ENCODE measurements at places on chromosomes 5 and 9.

GRCh38 chr9:104553261-104553660 lies 15.7 kb upstream of the OR13C8 start:
- H3K27me3 ChIP-seq: no peaks in the 10 kb centered on the region
- no peaks in the 10 kb centered on the region for H3K4me1 ChIP-seq
- no peak overlapping the region for H3K4me3 ChIP-seq
- DNase-seq: no peak

GRCh38 chr5:179393078-179393477 lies 47.8 kb upstream of the ADAMTS2 start:
- no peaks in the 10 kb centered on the region for H3K27me3 ChIP-seq
- H3K27ac ChIP-seq: no peak overlapping the region
- no peaks in the 10 kb centered on the region for H3K36me3 ChIP-seq
- DNase-seq: no peak
- H3K4me1 ChIP-seq: no peaks in the 10 kb centered on the region
- no peak overlapping the region for H3K4me3 ChIP-seq

GRCh38 chr5:147075187-147075586 lies 159.6 kb upstream of the STK32A start:
- H3K36me3 ChIP-seq: no peaks in the 10 kb centered on the region
- no peak overlapping the region for H3K4me3 ChIP-seq
- no peaks in the 10 kb centered on the region for H3K4me1 ChIP-seq

DNA sequence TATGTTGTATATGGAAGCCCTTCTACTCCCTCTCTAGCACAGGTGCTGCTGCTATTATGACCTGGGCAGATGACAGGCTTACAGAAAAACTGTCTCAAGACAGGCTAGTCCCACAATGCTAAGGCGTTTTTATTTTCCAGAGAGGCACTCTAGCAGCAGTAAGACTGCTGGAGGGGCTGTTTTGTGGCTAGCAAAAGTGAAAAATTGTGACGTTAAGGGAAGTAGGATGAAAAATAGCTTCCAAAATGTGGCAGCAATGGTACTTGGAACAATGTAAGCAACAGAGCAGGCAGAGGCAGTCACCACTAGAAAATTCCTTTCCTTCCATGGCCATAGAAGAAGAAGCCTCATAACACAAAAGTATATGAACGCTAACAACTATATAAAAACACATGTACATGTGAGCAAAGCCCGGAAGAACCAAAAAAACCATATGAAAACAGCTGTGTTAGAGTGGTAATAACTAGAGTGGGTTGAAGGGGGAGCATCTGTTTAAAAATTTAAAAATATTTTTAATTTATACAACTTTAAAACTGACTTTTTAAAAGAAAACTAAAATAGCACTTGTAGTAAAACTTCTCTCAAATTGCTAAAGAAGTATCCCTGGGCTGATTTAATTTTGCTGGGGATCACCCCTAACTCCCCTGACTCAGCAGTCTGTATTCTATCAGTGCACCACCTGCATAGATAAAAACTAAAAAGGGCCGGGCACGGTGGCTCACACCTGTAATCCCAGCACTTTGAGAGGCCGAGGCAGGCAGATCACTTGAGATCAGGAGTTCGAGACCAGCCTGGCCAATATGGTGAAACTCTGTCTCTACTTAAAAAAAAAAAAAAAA lies 30.6 kb downstream of the CLINT1 start:
- H3K27ac ChIP-seq: 0 out of 2 replicates have a peak overlapping the region, but pooled peaks have one; percentile 29
- no peak for DNase-seq
- H3K4me1 ChIP-seq: no peaks in the 10 kb centered on the region
- H3K4me3 ChIP-seq: no peak overlapping the region

DNA sequence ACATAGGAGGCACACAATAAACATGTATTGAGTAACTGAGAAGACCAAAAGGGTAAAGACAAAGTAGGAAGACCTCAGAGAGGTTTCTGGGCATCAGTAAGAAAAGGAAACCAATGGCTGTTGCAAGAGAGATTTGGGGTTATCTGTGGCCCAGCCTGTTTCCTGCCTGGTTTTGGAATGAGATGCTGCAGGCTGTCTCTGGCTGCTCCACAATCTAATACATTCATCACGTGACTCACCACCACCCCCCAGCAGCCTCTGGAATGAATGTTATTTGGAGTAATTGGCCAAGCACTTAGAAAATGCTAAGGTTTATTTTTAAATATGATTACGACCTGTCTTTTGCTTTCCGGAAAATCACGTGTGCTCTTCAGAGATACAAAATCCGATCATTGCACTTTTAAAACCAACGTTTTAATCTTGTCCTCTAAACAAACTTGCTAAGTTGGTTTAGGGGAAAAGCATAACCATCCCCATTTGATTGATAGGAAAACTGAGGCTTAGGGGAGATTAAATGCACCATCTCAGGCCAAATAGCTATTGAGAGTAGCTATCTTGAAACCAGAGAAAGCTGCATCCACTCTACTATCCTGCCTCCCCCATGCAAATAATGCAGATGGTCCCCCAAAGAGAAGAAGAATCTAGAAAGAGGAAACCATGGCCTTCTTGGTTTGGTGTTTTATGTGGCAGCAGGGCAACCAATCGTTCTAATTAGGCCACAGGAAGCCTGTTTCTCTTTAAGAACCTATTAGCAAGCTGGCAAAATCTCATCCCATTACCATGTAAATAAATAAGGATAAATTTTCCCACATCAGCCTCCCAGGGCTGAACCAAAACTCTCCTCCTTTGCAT lies 151.8 kb upstream of the ADRA1B start:
- no peaks in the 10 kb centered on the region for H3K36me3 ChIP-seq
- peak; percentile 67 for DNase-seq
- H3K27me3 ChIP-seq: no peaks in the 10 kb centered on the region
- no peak overlapping the region for H3K4me3 ChIP-seq
- H3K4me1 ChIP-seq: peaks cover 17% of the 10 kb centered on the region

GRCh38 chr5:367358-368130 lies 46.0 kb downstream of the AHRR start:
- no peak for DNase-seq
- no peak overlapping the region for H3K27ac ChIP-seq
- no peaks in the 10 kb centered on the region for H3K27me3 ChIP-seq
- no peak overlapping the region for H3K4me3 ChIP-seq

GRCh38 chr5:40405230-40405629 lies 274.5 kb upstream of the PTGER4 start:
- H3K27me3 ChIP-seq: no peaks in the 10 kb centered on the region
- H3K27ac ChIP-seq: peak overlapping the region; percentile 77
- no peak for DNase-seq
- peaks cover 80% of the 10 kb centered on the region for H3K4me1 ChIP-seq
- no peak overlapping the region for H3K4me3 ChIP-seq
- H3K36me3 ChIP-seq: no peaks in the 10 kb centered on the region

DNA sequence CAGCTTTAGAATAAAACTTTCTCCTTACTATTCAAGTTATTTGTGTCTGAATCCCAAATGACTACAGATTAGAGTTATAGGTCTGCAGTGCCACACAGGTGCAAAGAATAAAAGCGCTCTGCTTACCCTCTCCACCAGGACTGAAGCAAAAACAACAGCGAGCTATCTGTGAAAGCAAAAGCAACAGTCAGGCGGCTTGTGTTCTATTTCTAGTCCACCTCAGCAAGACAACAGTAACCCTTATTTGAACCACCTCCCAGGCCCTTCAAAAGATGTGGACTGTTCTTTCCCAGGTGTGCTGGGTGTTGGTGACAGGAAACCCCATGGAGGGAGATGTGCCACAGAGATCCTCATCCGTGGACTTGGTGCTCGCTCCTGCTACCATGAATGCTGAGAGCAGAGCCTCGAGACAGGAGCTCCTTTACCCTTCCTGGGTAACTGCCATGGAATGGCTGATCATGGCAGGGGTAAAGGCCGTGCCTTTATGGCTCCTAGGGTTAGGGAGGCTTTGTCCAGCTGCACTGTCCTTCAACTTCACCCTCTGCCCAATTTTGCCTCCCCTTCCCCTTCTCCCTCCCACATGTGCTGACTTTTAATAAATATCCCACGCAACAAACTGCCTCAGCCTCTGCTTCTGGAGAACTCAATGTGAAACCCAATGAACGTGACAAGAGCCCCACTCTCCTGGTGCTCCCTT lies 108.6 kb downstream of the SERINC5 start:
- DNase-seq: no peak
- no peaks in the 10 kb centered on the region for H3K4me1 ChIP-seq
- H3K4me3 ChIP-seq: no peak overlapping the region
- no peaks in the 10 kb centered on the region for H3K27me3 ChIP-seq
- H3K27ac ChIP-seq: peak overlapping the region; percentile 43
- H3K36me3 ChIP-seq: peaks cover 84% of the 10 kb centered on the region

- H3K27ac ChIP-seq: no peak overlapping the region
- H3K27me3 ChIP-seq: no peaks in the 10 kb centered on the region
- H3K36me3 ChIP-seq: no peaks in the 10 kb centered on the region
- no peaks in the 10 kb centered on the region for H3K4me1 ChIP-seq
These were observed 532.4 kb downstream of the ANXA1 start for GRCh38 chr9:73683862-73684591.

DNA sequence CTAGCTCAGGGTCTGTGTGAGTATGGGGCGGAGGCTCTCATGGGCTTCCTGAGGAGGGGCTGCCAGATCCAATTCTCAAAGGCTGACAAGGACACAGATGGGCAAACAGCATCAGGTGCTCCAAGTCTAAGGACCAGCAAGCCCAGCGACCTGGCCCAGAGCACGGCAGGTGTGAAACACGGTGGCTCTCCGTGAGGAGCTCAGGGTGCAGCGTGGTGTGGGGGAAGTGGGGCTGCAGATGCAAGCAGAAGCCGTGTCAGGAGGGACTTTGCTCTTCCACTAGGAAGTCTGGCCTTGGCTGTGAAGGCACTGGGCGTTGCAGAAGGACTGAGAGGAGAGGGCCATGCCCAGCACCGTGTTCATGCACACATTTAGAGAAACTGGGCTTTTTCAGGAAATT lies 420.0 kb downstream of the GADD45G start:
- H3K36me3 ChIP-seq: no peaks in the 10 kb centered on the region
- peaks cover 3% of the 10 kb centered on the region for H3K27me3 ChIP-seq
- no peak overlapping the region for H3K4me3 ChIP-seq
- no peak overlapping the region for H3K27ac ChIP-seq
- H3K4me1 ChIP-seq: no peaks in the 10 kb centered on the region
- DNase-seq: no peak

DNA sequence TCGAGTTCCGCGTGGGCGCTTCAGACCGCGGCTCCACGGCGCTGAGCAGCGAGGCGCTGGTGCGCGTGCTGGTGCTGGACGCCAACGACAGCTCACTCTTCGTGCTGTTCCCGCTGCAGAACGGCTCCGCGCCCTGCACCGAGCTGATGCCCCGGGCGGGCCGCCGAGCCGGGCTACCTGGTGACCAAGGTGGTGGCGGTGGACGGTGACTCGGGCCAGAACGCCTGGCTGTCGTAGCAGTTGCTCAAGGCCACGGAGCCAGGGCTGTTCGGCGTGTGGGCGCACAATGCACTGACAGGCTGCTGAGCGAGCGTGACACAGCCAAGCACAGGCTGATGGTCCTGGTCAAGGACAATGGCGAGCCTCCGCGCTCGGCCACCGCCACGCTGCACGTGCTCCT lies 3.7 kb upstream of the PCDHB15 start:
- DNase-seq: no peak
- no peaks in the 10 kb centered on the region for H3K27me3 ChIP-seq
- H3K36me3 ChIP-seq: no peaks in the 10 kb centered on the region
- H3K27ac ChIP-seq: no peak overlapping the region
- no peak overlapping the region for H3K4me3 ChIP-seq

DNA sequence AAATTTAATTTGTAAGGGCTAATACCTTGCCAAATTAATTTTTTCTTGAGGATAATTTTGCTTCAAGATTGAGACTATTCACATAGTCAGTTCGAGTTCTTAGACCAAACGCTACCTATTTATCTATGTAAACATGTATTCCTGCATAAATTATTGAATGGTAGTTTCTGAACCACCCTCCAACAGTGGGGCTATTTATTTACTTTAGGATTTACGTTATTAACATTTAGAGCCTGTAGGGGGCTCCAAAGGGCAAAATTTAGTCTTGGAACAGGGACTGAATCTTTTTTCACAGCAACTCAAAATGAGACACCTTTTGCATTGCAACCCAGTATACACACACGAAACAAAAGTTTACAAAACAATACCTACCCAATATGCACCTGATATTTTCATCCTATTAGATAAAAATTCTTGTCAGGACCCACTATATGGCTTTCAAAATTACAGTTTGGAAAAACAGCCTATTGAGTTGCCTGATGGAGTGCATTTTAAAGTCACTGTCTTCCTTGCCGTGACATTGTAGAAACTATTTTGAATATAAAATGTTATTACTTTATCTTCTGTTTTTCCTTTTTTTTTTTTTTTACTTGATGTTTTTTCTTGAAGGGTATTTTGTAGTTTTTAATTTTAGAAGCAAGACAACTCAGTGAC lies 47.1 kb upstream of the POU4F3 start:
- peaks cover 8% of the 10 kb centered on the region for H3K36me3 ChIP-seq
- H3K27me3 ChIP-seq: no peaks in the 10 kb centered on the region
- no peak overlapping the region for H3K27ac ChIP-seq

DNA sequence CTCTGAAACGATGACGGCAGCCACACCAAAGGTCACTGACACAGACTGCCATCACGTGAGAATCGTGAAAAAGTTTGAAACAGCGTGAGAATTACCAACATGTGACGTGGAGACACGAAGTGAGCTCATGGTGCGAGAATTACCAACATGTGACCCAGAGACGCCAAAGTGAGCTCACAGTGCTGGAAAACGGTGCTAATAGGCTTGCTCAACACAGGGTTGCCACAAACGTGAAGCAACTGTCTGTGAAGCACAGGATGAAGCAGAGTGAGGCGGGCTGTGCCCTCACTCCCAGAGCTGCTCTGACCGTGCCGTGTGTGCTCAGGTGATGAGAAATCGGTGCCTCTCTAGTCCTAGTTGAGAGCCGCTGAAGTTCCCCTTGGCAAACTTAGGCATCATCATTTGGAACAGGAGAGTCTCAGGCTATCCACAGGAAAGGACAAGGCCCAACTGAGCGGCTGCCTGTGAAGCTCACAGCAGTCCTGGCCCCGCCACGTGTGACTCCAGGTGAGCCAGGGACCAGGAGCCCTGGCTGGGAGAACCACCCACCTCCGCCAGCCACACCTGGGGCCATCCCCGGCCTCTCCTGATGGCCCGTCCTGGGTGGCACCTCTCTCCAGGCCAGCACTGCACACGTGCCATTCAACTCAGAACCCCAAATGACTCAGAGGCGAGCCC lies 29.8 kb upstream of the SLC6A3 start:
- H3K27me3 ChIP-seq: no peaks in the 10 kb centered on the region
- H3K4me3 ChIP-seq: no peak overlapping the region
- peaks cover 95% of the 10 kb centered on the region for H3K36me3 ChIP-seq
- H3K4me1 ChIP-seq: no peaks in the 10 kb centered on the region

- no peak for DNase-seq
- H3K27ac ChIP-seq: no peak overlapping the region
These were observed 19.1 kb upstream of the TRIO start for GRCh38 chr5:14123974-14124482.
